ENCODE measurements at places on chromosomes 1 and 21.

- DNase-seq: no peak
These were observed 180.8 kb downstream of the TPR start for GRCh38 chr1:186194107-186194756.

GRCh38 chr1:43776043-43776761 is 68.9 kb downstream of the ST3GAL3 start:
- no peak for DNase-seq

DNA sequence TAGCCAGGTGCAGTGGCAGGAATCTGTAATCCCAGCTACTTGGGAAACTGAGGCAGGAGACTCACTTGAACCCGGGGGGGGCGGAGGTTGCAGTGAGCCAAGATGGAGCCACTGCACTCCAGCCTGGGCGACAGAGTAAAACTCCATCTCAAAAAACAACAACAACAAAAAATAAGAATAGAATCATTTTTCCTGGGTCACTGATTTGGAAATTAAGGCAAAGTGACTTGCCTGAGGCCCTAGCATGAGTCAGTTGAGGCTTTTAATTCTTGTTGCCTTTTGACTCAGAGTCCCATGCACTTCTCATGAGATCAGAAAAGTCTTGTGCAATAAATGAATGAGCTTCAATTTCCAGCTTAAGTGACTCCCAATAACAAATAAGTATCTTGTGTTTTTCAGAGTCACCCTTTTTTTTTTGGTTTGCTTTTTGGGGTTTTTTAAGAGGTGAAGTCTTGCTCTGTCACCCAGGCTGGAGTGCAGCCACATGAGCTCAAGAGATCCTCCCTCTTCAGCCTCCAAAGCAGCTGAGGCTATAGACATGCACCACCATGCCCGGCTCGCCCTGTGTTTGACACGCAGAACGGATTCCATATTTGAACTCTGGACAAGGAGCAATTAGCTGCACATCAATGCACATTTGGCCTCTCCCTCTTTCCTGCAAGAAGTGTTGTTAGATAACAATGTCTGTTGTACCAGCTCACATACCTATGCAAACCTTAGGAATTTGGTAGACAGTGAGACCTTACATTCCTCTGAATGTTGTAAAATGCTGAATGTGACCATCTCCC is 3.4 kb upstream of the PLEKHM2 start:
- DNase-seq: no peak

DNA sequence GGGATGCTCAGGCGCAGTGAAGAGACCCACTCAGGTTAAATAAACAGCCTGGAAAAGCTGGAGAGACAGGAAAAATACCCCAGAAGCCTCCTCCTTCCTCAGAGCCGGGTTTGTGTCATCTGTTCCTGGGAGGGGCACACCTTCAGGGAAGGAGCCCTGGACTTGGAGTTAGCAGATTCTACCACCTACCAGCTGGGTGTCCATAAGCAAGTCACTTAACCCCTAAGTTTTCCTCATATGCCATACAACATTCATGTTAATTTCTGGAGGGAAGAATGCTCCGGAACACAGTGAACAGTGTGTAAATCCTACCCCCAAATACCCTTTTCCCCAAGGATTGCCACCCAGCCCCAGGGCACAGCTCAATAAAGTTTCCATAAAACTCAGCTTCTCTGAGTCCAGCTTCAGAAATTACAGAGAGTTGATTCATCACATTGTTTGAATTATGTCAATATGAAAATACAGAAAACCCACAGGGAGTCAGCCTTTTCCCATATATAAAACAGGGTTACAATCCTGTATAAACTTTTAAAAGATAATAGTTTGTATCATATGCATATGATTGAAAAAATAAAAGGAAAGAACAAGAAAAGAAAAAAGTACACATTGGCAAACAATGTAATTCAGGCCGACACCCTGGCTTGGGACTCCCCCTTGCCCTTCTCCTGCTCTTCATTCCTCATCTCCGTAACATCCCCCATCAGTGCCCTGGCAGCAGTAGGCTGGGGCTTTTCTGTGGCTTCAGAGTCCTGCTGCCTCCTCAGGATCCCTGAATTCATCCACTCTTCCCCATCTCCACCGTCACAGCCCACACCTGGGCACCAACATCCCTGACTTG is 291.8 kb upstream of the USP24 start:
- DNase-seq: no peak

- DNase-seq: no peak
These were observed 55.9 kb downstream of the CDC7 start for GRCh38 chr1:91556556-91556955.

GRCh38 chr1:14887764-14888350 is 265.7 kb upstream of the TMEM51 start:
- no peak for DNase-seq
